ENCODE measurements at places on chromosomes 2 and 18.

DNA sequence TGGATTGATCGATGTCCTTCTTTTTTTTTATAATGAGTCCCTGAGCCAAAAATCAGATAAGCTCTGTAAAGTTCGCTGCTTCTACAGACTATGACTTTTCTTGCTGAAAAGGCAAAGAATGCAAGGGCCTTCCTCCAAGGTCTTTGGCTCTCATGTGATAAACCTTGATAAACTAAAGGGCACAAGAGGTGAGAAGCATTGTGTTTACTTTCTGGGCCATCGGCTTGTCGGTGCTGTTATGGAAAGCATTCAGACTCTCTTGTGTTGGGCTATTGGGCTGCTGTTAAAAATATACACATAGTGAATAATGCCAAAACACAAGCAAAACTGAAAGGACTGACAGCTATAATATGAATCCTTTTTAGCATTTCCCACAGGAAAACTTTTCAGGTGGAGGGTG is 472.4 kb upstream of the SPHKAP start:
- DNase-seq = no peak

DNA sequence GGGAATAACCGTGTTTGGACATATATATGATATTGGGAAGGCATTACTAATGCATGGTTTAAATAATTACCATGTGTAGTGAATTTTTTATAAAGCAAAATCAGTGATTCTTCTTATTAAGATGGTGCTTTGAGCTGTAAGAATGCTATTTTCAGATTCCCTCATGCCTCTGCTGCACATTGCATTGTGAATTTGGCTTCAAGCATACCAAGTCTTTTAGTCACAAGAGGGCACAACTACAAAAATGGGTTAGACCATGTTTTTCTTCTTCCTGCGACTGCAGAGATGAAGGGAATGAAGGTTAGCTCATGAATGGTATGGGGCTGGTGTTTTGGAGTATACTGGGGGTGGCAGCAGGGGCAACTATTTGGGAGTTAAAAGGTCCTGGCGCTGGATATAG is 320.1 kb downstream of the SLC4A3 start:
- no peak for DNase-seq

- no peak for DNase-seq
These were observed 515.2 kb upstream of the FANCL start for GRCh38 chr2:58756336-58756735.

DNA sequence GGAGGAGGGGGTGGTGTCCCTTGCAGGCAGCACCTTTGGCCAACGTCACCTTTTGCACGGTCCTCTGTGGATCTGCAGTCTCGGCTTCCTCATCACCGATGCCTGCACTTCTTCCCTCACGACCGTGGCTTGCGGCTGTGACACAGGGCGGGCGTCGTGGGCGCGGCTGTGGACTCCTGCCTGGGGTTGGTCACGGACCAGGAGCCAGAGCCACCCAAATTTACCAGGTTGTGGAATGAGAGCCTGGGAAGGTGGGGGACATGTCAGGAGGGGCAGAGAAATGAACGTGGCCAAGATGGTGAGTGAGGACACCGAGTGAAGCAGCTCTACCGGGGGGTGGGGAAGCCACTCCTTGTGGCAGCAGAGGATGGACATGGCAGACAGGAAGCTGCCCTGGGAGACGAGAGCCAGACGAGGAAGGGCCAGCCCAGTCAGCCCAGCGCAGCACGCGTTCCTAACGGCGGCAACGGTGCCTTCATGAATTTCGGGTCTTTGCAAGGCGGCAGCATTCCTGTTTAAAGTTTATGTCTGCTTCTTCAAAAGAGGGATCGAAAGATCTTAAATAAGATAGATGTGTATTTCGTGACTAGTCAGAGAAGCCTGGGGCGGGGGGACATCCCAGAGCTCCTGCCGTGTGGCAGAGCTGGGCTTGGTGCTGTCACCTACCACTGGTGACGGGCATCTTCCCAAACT is 84.2 kb downstream of the LRRFIP1 start:
- no peak for DNase-seq

DNA sequence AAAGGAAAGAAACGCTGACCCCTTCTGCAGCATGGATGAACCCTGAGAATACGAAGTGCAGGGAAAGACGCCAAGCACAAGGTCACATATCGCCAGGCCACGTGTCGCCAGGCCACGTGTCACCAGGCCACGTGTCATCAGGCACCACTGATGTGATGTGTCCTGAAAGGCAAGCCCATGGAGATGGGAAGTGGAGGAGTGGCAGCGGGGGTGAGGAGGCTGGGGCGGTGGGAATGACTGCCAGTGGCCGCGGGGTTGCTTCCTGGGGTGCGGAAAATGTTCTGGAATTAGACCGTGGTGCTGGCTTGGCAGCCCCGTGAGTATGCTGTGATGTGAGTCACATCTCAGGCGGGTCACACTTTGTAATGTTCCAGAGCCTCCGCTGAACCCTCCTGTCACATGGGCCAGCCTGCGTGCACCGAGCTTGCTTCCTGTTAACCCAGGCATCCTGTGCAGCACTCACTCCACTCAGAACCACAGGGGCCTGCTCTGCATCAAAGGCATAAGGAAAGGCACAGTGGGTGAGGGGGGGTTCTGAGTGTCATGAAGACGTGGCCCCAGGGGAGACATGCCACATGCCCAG is 39.0 kb downstream of the SLC66A2 start:
- DNase-seq = no peak

DNA sequence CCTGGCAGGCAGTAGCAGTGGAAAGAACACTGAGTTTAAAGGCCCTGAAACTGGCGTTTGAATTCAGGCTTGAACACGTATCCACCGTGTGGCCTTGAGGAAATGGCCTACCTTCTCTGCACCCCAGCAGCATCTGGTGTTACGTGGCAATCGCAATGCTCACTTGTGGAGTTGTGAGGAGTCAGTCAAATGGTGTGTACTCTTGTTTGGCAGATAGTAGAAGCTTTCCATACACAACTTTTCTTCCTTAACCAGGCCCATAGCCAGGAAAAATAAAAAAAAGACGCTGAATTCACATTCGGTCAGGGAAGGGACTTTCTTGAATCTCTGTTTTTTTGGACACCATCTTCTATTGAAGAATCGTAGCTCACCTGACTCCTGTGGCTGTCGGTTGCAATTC is 1101.5 kb upstream of the KLHL29 start:
- DNase-seq = no peak

DNA sequence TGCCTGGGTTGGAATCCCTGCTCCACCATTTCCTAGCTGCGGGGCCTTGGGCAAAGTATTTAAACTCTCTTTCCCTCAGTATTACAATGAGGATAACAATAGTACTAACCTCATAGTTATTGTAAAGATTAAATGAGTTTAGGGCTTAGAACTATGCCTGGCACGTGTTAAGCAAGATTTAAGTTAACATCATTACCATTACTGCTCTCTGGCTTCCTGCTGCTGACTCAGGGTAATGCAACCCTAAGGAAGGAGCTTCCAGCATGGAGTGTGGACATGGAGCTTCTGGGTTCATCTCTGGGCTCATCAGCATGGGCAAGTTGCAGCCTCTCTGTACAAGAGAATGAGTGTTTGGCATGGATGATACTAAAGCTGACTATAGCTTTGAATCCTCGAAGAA is 374.2 kb upstream of the MAP2 start:
- no peak for DNase-seq

DNA sequence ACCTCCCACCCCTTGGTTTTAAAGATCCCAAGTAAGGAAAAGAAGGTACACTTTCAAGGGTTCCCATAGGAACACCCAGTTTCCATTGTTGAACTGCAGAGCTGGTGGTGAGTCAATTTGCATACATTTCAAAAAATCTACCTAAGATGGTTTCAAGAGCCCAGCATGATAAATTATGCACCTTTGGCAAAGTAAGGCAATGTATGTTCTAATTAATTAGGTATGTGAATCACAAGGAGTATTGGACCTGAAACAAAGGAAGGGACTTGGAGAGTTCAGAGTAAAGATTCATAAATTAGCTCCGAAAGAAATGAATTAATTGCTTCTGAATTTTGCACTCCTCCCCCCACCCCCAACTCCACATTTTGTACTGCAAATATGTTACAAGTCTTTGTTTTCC is 459.7 kb downstream of the LRATD1 start:
- DNase-seq = no peak
